Activated T-cell treated with anti-CD3 and anti-CD28 coated beads, Interleukin-2, amount 50 U/mL, for 24 hours (primary cell): ENCODE measurements at places on chromosomes 2 and 18.

- DNase-seq: no peak
Observed at GRCh38 chr2:153091344-153091743, 372.9 kb downstream of the ARL6IP6 start.

- DNase-seq: no peak
Observed at GRCh38 chr2:174730698-174731018, 33.6 kb downstream of the CHRNA1 start.

GRCh38 chr2:100064592-100065428 is 77.6 kb downstream of the AFF3 start:
- no peak for DNase-seq

DNA sequence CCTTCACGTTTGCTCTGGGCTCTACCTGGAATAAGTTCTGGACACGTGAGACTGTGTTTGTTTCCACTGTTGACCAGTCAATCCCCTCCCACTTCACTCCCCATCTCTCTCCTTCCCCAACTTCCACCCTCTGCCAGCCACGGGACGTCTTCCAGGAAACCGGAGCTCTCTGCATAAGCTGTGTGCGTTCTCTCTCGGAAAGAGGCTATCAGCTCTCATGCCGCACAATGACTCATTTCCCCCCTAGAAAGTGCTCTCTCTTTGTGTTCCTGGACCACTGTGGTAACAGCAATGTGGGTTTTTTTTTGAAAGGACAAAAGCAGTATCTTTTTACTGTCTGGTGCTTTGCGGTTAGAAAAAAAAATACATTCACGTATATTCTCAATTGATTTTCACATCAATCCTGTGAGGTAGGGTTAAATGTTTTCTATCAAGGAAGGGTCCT is 10.2 kb downstream of the PROKR1 start:
- peak; percentile 60 for DNase-seq

- DNase-seq: no peak
Observed at GRCh38 chr2:61876400-61876799, 12.1 kb downstream of the CCT4 start.

DNA sequence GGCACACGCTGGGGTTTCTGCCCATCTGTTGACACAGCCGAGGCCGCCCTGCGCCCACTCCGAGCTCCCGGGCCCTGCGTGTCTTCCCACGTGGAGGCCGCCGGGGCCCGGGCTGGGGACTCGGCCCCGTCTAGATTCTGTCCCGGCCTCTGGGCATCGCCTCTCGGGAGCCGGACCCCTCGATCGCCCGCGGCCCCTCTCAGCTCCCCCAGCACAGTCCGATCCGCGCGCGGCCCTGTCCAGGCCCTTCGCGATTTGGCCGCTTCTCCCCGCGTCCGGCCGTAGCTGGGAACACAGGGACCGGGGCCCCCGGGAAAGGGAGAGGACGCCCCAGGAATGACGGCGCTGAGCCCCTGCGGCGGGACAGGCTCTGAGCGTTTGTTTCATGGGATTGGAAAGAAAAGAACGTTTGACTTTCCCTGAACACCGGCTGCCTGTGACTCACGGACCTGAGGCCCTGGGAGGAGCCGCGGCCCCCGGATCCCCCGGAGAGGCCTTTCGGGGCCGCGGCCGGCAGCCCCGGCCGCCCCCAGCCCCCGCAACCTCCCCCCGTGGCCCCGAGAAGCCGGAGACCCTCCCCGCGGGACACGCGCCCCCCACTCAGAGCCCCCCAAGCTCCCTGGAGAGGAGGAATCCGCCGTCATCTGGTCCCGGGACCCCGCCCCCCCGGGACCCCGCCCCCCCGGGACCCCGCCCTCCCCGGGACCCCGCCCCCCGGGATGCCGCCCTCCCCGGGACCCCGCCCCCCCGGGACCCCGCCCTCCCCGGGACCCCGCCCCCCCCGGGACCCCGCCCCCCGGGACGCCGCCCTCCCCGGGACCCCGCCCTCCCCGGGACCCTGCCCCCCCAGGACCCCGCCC is 62.7 kb upstream of the CTDP1 start:
- no peak for DNase-seq

DNA sequence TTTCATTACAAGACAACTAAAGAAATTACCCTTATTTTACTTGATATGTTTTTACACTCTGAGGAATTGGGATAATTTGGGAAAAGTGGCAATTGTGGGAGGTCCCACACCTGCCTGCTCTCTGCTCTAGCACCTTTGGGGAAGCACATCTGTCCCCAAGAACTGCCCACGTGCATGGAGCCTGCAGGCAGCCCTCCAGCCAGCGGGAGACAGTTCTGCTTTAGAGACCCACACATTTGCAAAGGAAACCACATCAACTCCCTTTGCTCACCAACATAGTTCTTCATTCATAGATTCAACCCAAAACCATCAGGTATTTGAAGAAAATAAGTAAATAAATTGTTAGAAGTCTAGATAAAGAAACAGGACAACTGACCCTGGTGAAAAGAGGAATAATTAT is 239.9 kb upstream of the ID2 start:
- DNase-seq: no peak

GRCh38 chr18:49021433-49022129 is 70.8 kb upstream of the SMAD7 start:
- DNase-seq: peak; percentile 63

DNA sequence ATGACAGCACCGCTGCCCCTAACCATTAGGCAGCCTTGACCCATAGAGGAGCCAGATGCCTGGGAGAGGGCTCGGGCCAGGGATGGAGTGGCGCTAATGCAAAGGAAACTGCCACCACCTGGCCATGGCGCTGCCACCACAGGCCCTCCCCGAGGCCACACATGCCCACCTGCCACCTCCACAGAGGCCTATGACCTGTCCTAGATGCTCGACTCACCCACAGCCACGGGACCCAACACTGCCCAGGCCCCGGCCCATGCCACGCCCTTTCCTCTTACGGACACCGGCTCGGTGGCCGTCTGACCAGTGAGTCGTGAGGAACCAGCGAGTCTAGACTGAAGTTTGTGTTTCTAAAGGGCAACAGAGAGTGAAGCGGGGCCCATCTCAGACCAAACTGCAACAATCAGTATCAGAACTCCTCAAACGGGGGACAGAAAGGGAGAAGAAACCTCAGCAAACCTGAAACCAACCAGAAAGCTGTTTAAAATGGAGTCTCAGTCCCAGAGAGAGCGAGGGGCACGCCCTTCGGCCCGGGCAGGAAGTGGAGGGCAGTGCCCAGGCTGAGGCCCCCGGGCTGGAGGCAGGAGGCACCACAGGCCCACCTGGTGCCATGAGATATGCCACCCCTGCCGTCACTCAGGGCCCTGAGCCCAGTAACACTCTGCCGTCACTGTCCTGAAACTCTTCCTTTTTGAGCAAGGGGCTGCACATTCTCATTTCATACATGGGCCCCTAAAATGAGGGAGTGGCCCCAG is 711 bp downstream of the GPR17 start:
- DNase-seq: no peak

GRCh38 chr2:233332125-233332524 is 22.2 kb upstream of the DGKD start:
- no peak for DNase-seq

GRCh38 chr18:51506811-51507210 is 309.3 kb upstream of the MEX3C start:
- no peak for DNase-seq

DNA sequence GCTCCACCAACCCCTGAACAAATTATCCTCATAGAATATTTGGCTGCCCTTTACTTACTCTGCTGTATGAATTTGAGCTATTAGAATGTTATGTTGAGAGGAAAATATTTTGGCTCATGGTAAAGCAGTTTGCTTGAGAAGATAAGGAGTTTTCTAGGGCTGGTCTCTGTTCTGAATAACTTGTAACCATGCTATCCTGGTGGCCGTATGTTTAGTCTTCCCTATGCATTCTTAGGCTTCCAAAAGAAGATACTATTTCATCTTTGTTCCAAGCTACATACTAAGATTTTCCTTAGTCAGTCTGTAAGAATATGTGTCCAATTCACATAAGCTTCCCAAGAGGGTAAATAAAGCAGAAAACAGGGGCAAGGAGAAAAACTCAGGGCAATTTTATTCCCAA is 1105.1 kb upstream of the PIK3C3 start:
- no peak for DNase-seq

DNA sequence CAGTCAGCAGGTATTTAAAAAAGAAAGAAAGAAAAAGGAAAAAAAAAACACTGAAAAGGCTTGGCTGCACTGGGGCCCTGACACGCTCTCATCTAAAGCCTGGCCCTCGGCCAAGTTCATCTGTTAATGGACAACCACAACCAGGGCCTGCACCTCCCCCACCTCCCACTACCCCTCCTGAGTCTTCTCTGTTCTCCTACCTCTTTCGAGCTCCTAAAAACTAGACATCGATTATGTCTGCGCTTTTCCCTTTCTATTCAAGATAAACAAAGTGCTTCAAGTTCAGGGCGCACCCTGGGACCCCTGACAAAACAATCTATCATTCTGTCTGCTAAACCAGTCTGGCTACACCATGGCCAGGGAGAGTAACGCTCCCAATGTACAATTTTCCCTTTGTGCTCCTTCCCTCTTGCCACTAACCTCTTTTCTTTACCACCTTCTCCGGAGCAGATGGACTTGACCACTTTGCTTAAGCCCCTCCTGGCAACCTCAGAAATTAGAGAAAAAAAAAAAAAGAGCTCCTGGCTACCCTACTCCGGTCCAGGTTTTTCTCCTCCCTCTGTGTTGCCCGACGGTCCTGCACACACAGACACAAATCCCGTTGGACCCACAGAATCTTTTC is 22.7 kb downstream of the BCL11A start:
- no peak for DNase-seq

GRCh38 chr18:23939896-23940295 is 74.7 kb upstream of the TTC39C start:
- no peak for DNase-seq

GRCh38 chr2:235055891-235056516 is 104.2 kb downstream of the SH3BP4 start:
- no peak for DNase-seq

DNA sequence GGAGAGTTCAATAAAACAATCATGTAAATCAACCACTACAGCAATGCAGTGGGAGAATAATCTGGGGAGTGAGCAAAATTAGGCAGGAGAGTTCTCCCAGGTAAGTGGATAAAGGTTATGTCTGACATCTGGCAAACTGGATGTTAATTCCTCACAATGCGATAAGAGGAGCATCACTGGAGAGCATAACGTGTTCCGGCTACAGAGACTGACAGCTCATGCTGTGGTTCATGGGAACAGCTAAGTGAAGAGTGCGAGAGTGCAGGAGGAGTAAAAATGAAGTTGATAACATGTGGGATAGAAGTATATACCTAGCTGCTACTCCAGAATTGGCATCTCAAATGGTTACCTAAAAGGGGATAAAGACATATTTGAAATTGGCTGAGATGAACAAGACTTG is 153.2 kb downstream of the LTBP1 start:
- no peak for DNase-seq

DNA sequence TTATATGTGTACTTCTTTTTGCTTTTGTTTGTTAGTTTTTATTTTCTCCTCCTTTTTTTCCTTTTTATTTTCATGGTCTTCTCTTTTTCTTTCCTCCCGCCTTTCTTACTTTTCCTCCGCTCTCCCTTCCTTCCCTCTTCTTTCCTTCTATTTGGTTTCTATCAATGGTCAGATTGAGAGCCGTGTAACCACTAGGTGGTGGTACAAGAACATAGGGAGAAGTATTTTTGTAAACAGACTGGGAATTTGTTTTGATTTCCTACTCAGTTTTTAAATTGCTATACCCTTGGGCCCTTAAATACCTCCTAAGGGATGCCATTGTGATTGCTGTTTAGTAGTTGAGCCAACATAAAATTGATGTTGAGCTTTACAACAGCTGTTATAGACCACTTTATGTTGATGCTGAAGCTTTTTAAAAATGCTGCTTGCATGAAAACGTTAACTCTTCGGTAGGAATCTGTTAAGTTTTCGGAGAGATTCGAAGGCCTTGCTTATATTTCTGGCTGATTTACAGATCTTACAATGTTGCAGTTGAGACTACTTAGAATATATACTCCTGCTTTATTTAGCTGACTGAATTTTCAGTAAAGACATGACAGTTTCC is 124.2 kb downstream of the UBE2E3 start:
- DNase-seq: no peak

DNA sequence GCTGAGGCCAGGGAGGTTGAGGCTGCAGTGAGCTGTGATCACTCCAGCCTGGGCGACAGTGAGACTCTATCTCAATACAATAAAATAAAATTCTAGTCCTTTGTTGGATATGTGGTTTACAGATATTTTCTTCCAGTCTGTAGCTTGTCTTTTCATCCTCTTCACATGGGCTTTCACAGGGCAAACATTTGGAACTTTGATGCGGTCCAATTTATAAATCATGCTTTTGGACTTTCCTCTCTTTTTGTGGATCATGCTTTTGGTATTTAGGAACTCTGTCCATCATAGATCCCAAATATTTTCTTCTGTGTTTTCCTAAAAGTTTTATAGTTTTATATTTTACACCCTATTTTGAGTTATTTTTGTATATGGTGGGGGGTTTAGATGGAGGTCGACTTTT is 14.9 kb downstream of the RAB10 start:
- DNase-seq: no peak

DNA sequence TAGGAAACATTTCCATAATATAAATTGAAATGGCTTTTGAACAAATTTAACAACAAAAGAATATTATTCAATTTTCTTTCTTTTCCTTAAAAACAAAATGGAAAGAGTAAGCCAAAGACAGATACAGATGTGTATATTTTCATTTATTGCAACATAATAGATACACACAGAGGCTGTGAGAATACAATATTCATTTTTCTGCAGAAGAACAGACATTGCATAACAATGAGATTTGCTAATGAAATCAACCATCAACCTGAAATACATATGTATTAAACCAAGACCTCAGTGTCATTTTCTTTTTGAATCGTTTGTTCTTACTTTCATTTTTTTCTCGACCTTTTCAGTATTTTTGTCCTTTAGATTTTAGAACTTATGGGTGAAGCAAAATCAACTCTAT is 95.1 kb downstream of the BAZ2B start:
- no peak for DNase-seq

DNA sequence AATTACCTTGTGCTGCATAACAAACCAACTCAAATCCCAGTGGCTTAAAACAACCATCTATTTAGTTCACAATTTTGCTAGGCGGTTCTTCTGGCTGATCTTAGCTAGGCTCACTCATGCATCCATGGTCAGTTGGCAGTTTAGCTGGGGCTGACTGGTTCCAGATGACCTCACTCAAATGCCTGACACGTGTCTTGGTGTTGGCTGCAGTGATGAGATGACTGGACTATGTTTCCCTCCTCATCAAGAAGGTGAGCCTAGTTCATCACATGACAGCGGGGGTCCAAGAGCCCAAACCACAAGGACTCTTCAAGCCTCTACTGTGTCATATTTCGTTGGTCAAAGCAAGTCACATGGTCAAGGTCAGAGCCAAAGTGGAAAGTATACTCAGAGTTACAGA is 42.7 kb upstream of the ACTR3 start:
- no peak for DNase-seq

GRCh38 chr18:10354241-10354811 is 100.1 kb upstream of the APCDD1 start:
- DNase-seq: no peak
